ENCODE measurements at places on chromosomes 4 and X.

DNA sequence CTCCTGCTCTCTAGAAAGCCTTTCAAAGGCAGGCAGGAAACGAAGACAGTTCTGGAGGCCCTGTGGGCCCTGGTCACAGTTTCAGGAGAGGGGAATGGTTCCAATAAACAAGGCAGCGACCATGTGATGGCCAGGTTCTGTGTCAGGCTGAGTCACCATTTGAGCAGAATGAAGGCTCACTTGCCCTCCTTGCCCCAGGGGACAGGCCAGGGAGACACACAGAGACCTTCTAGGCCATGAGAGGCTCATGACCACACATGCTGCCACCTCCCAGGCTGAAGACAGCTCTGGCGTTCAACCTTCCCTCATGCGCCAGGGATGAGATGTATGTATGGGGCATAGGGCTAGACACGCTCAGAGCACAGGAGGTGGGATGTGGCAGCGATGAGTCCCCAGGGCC lies 22.9 kb upstream of the TRIM2 start:
- H3K36me3 ChIP-seq, result no peaks in the 10 kb centered on the region
- H3K27ac ChIP-seq, result no peak overlapping the region
- no peak overlapping the region for H3K4me3 ChIP-seq
- no peaks in the 10 kb centered on the region for H3K4me1 ChIP-seq

GRCh38 chr4:6938237-6938636 lies 28.6 kb downstream of the TBC1D14 start:
- peaks cover 32% of the 10 kb centered on the region for H3K4me1 ChIP-seq
- no peaks in the 10 kb centered on the region for H3K27me3 ChIP-seq
- H3K36me3 ChIP-seq, result no peaks in the 10 kb centered on the region

DNA sequence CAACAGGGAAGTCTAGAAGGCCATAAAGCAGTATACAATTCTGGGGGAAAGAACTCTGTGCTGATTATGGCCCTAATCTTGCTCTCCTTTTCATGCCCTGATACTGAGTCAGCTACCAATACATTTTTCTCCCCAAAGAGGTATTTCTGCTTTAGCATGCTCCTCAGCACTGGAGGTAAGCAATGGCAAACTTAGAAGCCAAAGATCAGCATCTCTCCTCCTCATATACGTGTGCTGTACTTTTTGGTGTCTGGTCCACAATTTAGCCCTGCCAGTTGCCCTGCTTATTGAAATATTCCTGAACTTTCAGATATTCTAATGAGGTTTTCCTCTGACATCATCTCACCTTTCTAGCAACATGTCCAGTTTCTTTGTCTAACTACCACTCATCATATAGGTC lies 226.2 kb downstream of the FSTL5 start:
- DNase-seq, result no peak
- no peaks in the 10 kb centered on the region for H3K27me3 ChIP-seq
- no peaks in the 10 kb centered on the region for H3K4me1 ChIP-seq
- no peak overlapping the region for H3K4me3 ChIP-seq
- H3K36me3 ChIP-seq, result no peaks in the 10 kb centered on the region

- no peaks in the 10 kb centered on the region for H3K36me3 ChIP-seq
- no peak overlapping the region for H3K27ac ChIP-seq
- H3K27me3 ChIP-seq, result no peaks in the 10 kb centered on the region
- H3K4me3 ChIP-seq, result no peak overlapping the region
- DNase-seq, result peak; percentile 47
Measured at GRCh38 chr4:97645071-97645821, 498.0 kb downstream of the STPG2 start.

- no peak overlapping the region for H3K27ac ChIP-seq
- no peaks in the 10 kb centered on the region for H3K4me1 ChIP-seq
- no peak overlapping the region for H3K4me3 ChIP-seq
- no peak for DNase-seq
- H3K36me3 ChIP-seq, result no peaks in the 10 kb centered on the region
Measured at GRCh38 chr4:90515191-90515590, 388.0 kb downstream of the CCSER1 start.

- H3K36me3 ChIP-seq, result no peaks in the 10 kb centered on the region
- H3K27me3 ChIP-seq, result no peaks in the 10 kb centered on the region
- no peak for DNase-seq
- H3K27ac ChIP-seq, result no peak overlapping the region
- H3K4me1 ChIP-seq, result no peaks in the 10 kb centered on the region
Measured at GRCh38 chr4:132565542-132565941, 583.6 kb upstream of the PCDH10 start.
